ENCODE measurements at places on chromosomes 7 and 10. TPM values are rescaled to one million over a fixed set of nuclear protein-coding genes. Genes with fewer than 3 reads are reported as not detected.
A peak's percentile ranks its signal among the peaks of the same experiment; 100 is the strongest.

- H3K27ac ChIP-seq = no peak overlapping the region
- DNase-seq = no peak
- H3K36me3 ChIP-seq = no peaks in the 10 kb centered on the region
- no peak overlapping the region for H3K4me3 ChIP-seq
- no peaks in the 10 kb centered on the region for H3K27me3 ChIP-seq
- H3K4me1 ChIP-seq = no peaks in the 10 kb centered on the region
These were observed 49.9 kb upstream of the TMEM26 start for GRCh38 chr10:61503051-61503450.

GRCh38 chr10:96716390-96716789 lies 3.9 kb downstream of the PIK3AP1 start:
- DNase-seq = no peak
- H3K36me3 ChIP-seq = peaks cover 9% of the 10 kb centered on the region
- no peak overlapping the region for H3K4me3 ChIP-seq
- H3K27ac ChIP-seq = no peak overlapping the region
- H3K4me1 ChIP-seq = peaks cover 30% of the 10 kb centered on the region
- H3K27me3 ChIP-seq = no peaks in the 10 kb centered on the region

DNA sequence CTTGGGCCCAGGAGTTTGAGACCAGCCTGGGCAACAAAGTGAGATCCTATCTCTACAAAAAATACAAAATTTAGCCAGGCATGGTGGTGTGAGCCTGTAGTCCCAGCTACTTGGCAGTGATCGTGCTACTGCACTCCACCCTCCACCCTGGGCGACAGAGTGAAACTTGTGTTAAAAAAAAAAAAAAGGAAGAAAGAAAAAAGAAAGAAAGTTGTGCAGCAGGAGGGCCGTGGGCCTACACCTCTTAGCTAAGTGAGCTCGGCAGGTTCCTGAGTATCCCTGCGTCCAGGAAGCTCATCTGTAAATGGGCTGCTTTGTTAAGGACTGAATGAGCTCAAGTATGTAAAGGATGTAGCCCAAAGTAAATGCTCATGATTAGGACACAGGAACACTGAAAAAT lies 155.0 kb downstream of the RNF216 start:
- no peaks in the 10 kb centered on the region for H3K27me3 ChIP-seq
- no peak overlapping the region for H3K27ac ChIP-seq
- H3K4me3 ChIP-seq = no peak overlapping the region
- no peaks in the 10 kb centered on the region for H3K4me1 ChIP-seq
- peaks cover 4% of the 10 kb centered on the region for H3K36me3 ChIP-seq

DNA sequence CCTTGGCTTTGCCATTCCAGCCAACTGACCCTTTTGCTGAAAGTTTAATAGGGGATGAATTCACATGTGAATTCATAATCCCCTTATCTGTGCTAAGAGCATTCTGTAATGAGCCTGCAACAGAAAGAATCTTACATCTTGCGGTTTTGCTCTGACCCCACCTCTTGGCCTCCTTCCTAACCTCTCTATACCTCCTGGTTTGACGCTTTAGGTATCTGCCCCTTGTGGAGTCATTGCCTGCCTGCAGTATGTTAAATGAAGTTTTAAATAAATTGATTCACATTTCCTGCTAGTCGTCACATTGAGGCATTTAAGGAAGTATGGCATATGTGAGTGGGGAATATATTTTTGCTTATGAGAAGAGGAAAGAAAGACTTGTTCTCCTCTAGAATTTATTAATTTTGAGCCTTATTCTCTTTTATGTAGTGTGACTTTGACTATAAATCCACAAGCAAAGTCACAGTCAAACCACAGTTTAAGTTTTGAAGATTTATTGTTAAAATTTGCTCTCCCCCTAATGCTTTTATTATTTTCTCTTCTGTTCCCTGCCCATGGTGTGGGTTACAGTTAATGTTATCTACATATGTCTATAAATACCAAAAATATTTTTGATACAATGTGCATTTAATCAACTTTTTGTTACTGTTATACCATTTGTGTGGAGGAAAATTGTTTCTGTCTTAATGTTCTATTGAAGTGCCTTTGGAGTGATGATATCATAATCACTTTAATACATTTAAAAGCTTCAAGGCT lies 60.9 kb downstream of the LRMDA start:
- DNase-seq = no peak
- H3K27me3 ChIP-seq = no peaks in the 10 kb centered on the region
- H3K4me1 ChIP-seq = no peaks in the 10 kb centered on the region
- H3K4me3 ChIP-seq = no peak overlapping the region
- H3K36me3 ChIP-seq = no peaks in the 10 kb centered on the region

GRCh38 chr7:2374830-2375728 lies 20.5 kb downstream of the EIF3B start:
- H3K27ac ChIP-seq = peak overlapping the region; percentile 52
- no peaks in the 10 kb centered on the region for H3K27me3 ChIP-seq
- H3K4me1 ChIP-seq = no peaks in the 10 kb centered on the region
- DNase-seq = no peak
- peaks cover 28% of the 10 kb centered on the region for H3K36me3 ChIP-seq

- DNase-seq = no peak
These were observed 144.4 kb downstream of the CPED1 start for GRCh38 chr7:121132940-121133339.

DNA sequence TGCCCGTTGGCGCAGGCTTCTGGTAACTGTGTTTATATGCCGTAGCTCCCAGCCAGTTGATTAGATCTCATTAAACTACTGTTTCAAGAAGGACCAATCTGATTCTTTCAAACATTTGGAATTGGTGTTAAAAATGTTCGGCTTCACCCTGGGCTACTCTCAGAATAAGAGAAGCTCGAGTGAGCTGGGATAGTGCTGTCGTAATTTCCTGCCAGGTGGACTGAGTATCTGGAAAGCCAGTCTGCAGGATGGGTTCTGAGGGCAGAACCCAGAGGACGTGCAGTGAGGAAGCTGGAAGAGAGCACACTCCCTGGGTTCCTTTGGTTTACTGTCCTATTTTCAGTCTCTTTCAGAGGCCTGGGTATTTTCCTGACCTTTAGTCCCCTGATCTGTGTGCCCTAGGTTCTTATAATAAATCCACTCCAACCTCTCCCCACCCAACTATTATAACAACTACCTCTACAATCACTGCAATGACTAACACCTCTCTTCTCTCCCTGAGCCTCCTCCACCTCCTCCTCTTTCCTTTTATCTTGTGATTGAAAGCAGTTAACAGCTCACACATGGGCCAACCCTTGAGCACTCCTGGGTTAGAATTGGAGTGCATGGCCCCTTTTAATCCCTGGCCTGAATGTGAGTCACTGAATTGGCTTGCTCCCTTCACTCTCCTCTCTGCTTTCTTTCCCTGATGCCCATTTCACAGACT lies 63.0 kb downstream of the AOAH start:
- H3K4me3 ChIP-seq = no peak overlapping the region
- DNase-seq = no peak
- peaks cover 9% of the 10 kb centered on the region for H3K36me3 ChIP-seq
- H3K27me3 ChIP-seq = no peaks in the 10 kb centered on the region

GRCh38 chr10:109886037-109886780 lies 37.1 kb downstream of the XPNPEP1 start:
- H3K4me3 ChIP-seq = no peak overlapping the region
- no peaks in the 10 kb centered on the region for H3K27me3 ChIP-seq
- no peak overlapping the region for H3K27ac ChIP-seq
- peaks cover 16% of the 10 kb centered on the region for H3K36me3 ChIP-seq
- H3K4me1 ChIP-seq = peaks cover 4% of the 10 kb centered on the region
- no peak for DNase-seq

- H3K4me1 ChIP-seq = peaks cover 33% of the 10 kb centered on the region
- no peak for DNase-seq
- H3K4me3 ChIP-seq = no peak overlapping the region
- H3K27ac ChIP-seq = no peak overlapping the region
- H3K36me3 ChIP-seq = no peaks in the 10 kb centered on the region
These were observed 169.1 kb downstream of the DIP2C start for GRCh38 chr10:520402-520787.

The ASB15 gene
- not detected for total RNA-seq

DNA sequence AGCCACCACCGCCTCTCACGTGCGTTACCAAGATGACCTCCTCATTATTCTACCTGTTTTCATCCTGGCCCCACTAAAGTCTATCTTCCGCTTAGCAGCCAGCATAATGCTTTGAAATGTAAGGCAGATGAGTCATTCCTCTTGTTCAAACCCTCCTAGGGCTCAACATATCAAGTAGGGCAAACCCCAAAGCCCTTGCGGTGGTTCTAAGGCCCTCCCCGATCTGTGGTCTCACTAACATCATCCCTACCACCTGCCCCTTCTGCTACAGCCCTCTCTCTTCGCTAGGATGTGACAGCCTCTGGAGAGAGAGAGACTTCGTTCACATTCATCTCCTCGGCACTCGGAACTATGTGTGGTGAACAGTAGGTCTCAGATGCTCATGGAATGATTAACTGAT lies 94.8 kb downstream of the SVIL start:
- peaks cover 6% of the 10 kb centered on the region for H3K36me3 ChIP-seq
- no peak overlapping the region for H3K27ac ChIP-seq
- H3K4me1 ChIP-seq = peaks cover 16% of the 10 kb centered on the region
- H3K4me3 ChIP-seq = no peak overlapping the region
- DNase-seq = no peak

- H3K4me1 ChIP-seq = peaks cover 7% of the 10 kb centered on the region
- H3K36me3 ChIP-seq = no peaks in the 10 kb centered on the region
- DNase-seq = no peak
- H3K27me3 ChIP-seq = peaks cover 65% of the 10 kb centered on the region
These were observed 26.8 kb upstream of the MGMT start for GRCh38 chr10:129440247-129440646.

GRCh38 chr10:128143531-128143930 lies 17.3 kb upstream of the MKI67 start:
- H3K4me1 ChIP-seq = no peaks in the 10 kb centered on the region
- no peaks in the 10 kb centered on the region for H3K36me3 ChIP-seq
- H3K27ac ChIP-seq = no peak overlapping the region
- peaks cover 44% of the 10 kb centered on the region for H3K27me3 ChIP-seq
- no peak for DNase-seq

GRCh38 chr7:155306673-155307470 lies 9.2 kb downstream of the INSIG1 start:
- no peaks in the 10 kb centered on the region for H3K27me3 ChIP-seq
- DNase-seq = no peak

DNA sequence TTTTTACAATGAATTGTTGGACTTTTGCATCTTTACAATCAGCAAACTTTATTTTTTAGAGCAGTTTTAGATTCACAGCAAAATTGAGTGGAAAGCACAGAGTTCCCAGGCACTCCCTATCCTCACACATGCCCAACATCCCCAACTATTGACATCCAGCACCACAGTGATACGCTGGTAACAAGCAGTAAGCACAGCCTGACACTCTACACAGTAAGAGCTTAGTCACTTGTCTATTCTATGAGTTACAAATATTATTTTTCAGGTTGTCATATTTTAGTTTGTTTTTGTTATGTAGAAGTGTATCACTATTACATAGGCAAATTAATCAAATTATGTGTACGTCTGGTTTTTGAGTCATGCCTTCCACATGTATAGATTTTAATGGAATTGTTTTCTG lies 27.0 kb upstream of the GIMAP7 start:
- H3K36me3 ChIP-seq = no peaks in the 10 kb centered on the region
- no peak overlapping the region for H3K4me3 ChIP-seq
- H3K4me1 ChIP-seq = no peaks in the 10 kb centered on the region

DNA sequence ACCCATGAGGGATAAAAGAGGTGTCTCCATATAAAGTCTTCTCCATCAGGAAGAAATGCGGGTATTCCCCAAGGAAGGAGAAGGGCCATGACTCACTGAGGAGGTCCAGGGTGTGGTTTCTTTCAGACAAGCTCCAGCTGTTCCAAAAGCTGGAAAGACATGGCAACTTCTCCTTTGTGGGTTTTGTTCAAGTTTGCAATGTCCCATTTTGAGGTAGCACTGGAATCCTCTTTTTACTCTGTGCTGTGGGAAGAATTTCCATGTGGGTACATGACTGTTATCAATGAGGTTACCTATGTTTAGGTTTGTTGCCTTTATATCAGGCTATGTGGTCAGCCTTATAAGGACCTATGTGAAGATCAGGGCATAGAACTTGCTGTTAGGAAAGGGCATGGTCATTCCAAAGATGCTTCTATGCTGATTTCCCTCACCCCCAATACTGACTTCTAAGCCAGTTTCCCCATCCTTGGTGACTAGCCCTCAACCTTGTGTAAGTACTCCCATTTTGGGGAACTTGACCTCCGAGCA lies 697.5 kb downstream of the INHBA start:
- no peak for DNase-seq
- no peaks in the 10 kb centered on the region for H3K27me3 ChIP-seq
- no peak overlapping the region for H3K4me3 ChIP-seq
- no peaks in the 10 kb centered on the region for H3K36me3 ChIP-seq
- H3K4me1 ChIP-seq = peaks cover 5% of the 10 kb centered on the region
- no peak overlapping the region for H3K27ac ChIP-seq

DNA sequence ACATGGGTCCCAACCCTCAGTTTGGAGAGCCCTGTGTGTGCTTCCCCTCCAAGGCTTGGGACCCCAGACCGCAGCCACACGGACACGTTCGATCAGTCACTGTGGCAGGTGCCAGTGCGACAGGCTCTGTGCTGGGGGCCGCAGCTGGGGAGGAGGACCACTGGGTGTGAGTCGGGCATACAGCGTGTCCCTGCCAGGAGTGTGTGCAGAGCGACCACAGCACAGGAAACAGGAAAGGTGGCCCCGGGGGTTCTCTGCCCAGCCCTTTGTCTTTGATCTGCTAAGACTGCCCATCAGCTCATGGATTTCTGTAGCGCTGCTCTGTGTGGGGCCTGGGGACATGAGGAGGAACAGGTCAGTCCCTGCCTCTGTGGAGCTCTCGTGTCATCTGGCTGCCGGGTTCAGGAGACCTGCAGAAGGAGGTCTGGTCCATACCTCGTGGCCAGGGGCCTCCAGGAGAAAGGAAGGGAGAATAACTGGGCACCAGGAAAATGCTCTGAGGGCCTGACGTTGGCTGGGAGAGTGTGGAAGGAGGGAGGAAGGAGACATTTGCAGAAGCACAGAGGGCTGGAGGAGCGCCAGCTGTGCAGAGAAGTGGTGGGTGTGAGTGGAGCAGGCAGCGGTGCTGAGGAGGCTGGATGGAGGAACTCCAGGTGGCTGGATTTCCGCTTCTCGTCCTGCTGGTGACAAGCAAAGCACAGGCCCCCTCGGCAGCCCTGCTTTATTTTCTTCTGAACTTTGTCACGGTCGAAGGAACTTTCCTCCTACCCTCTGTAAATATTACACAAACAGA lies 4.1 kb downstream of the NUDT1 start:
- H3K4me3 ChIP-seq = no peak overlapping the region
- H3K27ac ChIP-seq = no peak overlapping the region

DNA sequence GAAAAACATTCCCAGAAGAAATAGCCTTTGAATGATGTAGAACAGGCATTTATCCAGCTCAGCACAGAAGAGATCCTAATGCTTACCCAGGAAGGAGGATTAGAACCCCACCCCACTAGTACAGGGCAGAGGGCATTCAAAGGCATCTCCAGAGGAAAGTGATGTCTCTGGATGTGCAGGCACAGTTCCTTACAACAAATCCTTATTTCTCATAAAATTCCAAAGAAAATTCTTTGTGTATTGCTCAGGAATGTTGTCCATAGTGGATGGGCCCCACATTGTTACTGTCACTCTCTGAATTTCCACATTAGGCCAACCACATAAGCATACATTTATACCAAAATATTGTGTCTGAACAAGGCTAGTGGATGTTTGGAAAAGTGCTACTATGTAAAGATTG lies 243.0 kb downstream of the ADRA2A start:
- no peaks in the 10 kb centered on the region for H3K4me1 ChIP-seq
- no peak overlapping the region for H3K4me3 ChIP-seq
- H3K27me3 ChIP-seq = peaks cover 11% of the 10 kb centered on the region
- H3K27ac ChIP-seq = no peak overlapping the region
- DNase-seq = no peak
- no peaks in the 10 kb centered on the region for H3K36me3 ChIP-seq

The AKR1C8 gene
- not detected for total RNA-seq

GRCh38 chr10:128036746-128037543 lies 89.3 kb downstream of the MKI67 start:
- H3K36me3 ChIP-seq = no peaks in the 10 kb centered on the region
- H3K27ac ChIP-seq = no peak overlapping the region
- H3K27me3 ChIP-seq = peaks cover 16% of the 10 kb centered on the region
- H3K4me3 ChIP-seq = no peak overlapping the region
